Stimulated activated CD8-positive, alpha-beta memory T cell treated with anti-CD3 and anti-CD28 coated beads, Interleukin-12 subunit alpha, Interleukin-12 subunit beta, amount 100 ng/mL, for 4 hours (primary cell): ENCODE measurements at places on chromosomes 3 and 15.

- DNase-seq: no peak
Observed at GRCh38 chr15:96053781-96054428, 276.6 kb upstream of the NR2F2 start.

DNA sequence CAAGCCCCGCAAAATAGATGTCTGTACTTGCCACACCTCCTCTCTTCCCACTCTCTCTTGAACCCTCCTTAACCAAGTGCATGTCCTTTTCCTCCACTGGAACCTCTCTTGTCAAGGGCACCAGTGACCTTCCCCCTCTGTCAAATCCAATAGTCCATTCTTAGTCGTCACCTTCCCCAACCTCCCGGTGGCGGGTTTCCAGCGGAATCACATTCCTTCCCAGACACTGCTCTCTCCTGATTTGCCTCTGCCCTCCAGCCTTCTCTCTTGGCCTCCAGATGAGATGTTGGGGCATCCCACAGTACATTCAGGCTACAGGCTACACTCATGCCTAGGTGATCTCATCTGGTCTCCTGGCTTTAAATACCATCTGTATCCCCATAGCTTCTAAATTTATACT, 31.1 kb downstream of the SCN5A start:
- DNase-seq: no peak

- no peak for DNase-seq
Observed at GRCh38 chr3:88147261-88147660, 2.5 kb upstream of the C3orf38 start.

GRCh38 chr15:69288531-69289341, 10.0 kb upstream of the PAQR5 start:
- no peak for DNase-seq

- DNase-seq: no peak
Observed at GRCh38 chr3:53218131-53218530, 37.7 kb downstream of the TKT start.
